Activated CD8-positive, alpha-beta T cell treated with anti-CD3 and anti-CD28 coated beads, Interleukin-2, amount 10 ng/mL, durations not matched to agents 7 days and 5 days (primary cell): ENCODE measurements at places on chromosomes 1 and 21. TPM values are rescaled to one million over a fixed set of nuclear protein-coding genes. Genes with fewer than 3 reads are reported as not detected.

RNF186 gene
- total RNA-seq: not detected

- DNase-seq: no peak
Measured at GRCh38 chr1:151611288-151611790, 511 bp upstream of the SNX27 start.

- no peak for DNase-seq
Measured at GRCh38 chr21:17532292-17532691, 19.4 kb downstream of the CXADR start.

- DNase-seq: no peak
Measured at GRCh38 chr21:16117851-16118590, 388.2 kb downstream of the USP25 start.

GRCh38 chr1:13699510-13699909, 478 bp upstream of the PRDM2 start:
- DNase-seq: no peak
